ENCODE measurements at places on chromosomes 3 and 15.

GRCh38 chr3:64837126-64837738, 149.4 kb upstream of the ADAMTS9 start:
- no peak for DNase-seq

GRCh38 chr3:190608850-190609589, 95.1 kb downstream of the IL1RAP start:
- no peak for DNase-seq

GRCh38 chr15:90857337-90857736, 11.1 kb upstream of the FURIN start:
- no peak for DNase-seq

DNA sequence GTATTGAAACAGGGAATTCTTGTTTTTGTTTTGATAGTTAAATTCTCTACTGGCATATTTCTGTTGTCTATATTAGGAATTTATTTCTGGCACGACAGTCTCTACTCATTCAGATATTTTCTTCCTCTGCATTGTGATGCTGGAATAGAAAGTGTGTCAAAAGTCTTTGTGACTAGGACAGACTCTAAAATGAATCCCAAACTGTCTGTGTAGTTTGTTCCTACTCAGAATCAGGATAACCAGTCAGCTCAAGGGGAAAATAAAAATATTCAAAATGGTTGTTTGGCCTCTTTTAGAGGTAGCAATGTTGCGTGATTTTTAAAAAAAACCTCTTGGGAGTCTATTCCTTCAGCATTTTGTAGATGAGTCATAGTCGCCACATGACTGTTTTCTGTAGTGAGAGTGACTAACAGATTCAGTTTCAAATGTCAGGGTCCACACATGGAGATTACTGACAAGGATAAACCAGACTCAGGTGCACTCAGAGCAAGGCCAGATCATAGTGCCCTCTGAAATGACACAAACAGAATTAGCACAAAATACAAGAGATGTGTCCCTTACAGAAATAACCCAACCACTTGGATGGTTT, 13.1 kb downstream of the SLC7A14 start:
- DNase-seq, result no peak

DNA sequence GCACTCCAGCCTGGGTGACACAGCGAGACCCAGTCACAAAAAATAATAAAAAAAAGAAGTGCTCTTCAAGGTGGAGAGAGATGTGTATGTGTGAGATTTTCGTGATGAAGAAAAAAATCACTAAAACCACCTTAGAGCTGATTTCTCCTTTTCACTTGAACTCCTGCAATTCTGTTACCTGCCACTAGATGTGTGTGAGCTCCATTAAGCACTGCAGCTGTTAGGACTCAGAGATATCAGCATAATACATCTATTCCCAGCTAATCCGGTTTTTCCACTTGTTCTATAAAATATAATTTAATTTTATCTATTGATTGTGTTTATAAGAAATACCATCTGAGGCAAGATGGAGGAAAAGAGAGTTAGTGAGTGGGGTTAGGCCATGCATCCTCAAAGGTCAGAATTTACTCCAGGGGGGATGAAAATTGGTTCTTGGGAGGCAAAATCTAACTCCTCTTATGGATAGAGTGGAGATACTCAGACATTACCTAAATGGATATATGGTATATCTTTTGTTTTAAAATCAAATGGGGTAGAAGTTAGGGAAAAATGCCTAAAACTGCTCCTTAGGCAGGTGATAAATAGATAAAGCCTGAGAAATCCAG, 152.7 kb downstream of the IL20RB start:
- no peak for DNase-seq

- no peak for DNase-seq
Measured at GRCh38 chr3:133949438-133949837, 53.8 kb upstream of the RAB6B start.

DNA sequence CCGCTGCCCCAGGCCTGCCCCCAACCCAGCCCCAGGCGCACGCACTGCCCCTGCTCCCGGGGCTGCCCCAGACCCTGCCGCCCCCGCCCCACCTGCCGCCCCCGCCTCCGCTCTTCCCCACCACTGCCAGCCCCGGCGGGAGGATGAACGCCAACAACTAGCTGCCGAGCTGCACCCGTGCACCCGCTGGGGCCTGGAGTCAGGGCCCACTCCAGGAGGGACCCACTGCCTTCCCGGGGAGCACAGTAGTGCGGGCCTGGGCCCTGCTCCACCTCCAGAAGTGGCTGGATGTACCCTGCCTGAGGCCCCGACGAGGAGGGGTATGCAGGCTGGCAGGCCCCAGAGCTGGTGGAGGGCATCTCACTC, 10.9 kb downstream of the ZBTB47 start:
- DNase-seq, result no peak

DNA sequence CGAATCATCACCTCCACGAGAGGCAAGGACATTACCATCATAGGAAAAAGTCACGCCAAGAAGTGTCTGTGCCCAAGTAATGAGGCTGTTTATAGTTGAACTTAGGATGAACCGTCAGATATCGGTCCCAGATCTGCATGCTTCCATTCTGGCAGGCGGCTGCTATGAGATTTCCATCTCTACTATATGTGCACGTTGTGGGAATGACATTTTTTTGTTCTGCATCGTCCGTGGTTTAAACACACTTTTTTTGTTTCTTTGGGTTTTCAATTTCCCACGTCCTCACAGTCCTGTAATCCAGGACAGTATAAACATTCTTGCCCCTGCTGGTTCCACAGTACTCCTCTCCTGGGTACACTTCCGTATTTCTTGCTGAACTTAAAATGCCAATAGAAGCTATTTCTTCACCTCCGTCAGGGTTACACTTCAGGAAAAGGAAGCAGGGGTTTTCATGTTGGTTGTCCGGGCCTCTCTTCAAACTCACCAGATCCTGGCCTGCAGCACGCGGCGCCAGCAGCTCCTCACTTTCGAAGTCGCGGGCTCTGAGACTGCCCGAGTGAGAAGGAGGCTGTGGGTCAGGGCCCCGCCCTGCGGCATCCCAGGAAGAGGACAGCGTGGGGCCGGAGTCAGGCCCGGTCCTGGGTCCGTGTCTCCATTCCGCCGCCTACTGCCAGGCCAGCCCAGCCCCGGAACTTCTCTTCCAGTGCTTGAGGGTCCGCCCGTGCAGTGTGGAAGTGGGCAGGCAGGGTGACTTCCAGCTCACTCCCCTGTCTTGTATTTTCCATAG, 9.8 kb upstream of the TM4SF4 start:
- no peak for DNase-seq

Data from activated CD4-positive, alpha-beta T cell treated with anti-CD3 and anti-CD28 coated beads for 24 hours (primary cell).